Non-pigmented ciliary epithelial cell (primary cell): ENCODE measurements at places on chromosomes 16 and 17.

DNA sequence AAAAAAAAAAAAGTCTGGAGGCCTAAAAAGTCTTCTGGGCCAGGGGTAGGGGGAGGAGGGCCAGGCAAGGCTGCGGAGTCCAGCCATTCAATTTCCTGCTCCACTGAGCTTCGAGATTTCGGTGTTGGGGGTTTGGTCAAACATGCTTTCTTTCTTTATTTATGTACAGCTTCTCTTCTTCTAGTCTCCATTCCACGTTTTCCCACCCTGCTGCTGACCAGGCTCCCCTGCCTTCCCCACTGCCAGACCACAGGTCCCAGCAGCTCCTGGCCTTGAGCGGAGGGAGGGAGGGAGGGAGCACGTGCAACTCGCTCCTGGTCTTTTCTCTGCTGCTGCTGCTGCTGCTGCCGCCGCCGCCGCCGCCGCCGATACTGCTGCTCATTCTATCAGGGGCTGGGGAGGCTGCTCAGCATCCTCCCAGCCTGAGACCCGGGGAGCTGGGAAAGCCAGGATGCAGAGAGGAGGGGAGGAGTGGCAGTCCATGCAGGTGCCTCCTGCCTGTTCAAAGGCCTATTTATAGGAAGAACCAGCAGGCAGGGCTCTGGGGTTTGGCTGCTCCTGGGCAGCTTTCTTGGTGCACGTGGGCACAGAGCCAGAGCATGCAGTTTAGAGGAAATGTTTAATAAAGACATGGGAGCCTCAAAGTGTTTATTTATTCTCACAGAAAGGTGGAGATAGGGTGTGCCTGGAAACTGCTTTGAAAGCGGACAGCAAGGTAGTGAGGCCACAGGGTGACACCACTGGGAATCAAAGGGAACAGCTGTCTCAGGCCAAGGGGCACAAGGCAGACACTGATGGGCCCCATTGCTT, 23.4 kb upstream of the ZFHX3 start:
- DNase-seq: no peak

GRCh38 chr17:68498479-68499326, 13.5 kb upstream of the PRKAR1A start:
- no peak for DNase-seq

- no peak for DNase-seq
Measured at GRCh38 chr17:39627712-39628516, 1.2 kb downstream of the PPP1R1B start.

DNA sequence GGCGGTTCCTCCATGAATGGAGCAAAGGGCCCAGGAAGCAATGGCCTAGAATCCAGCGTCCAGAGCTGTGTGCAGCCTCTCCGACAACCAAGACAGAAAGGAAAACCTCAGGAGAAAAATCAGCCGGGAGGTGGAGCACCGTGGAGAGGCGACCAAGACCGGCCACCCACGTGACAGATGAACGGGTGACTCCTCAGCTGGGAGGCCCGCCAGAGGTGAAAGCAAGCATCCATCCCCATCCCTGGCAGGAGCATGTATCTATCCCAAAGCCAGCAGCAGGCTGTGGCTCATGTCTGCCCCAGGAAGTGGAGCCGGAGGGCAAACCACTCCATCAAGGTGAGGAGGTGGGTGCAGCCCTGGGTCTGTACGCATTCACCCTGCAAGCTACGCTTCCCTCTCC, 52.1 kb downstream of the FOXL1 start:
- DNase-seq: no peak

GRCh38 chr16:27355610-27356009, 41.8 kb downstream of the IL4R start:
- no peak for DNase-seq

- no peak for DNase-seq
Measured at GRCh38 chr17:61619493-61619892, 28.5 kb upstream of the NACA2 start.

DNA sequence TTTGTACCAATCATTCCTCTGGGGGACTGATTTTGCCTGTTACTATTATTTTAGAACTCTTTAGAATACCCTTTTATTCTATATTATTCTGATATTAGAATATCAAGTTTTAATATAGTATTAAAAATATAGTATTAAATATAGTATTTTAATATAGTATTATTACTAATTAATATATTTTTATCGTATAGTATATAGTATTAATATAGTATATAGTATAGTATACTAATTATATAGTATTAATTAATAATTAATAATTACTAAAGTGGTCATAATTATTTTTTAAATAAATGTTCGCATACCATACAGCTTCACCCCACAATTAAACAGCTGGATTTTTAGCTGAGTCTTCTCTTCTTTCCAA, 73.3 kb downstream of the GNAO1 start:
- no peak for DNase-seq

DNA sequence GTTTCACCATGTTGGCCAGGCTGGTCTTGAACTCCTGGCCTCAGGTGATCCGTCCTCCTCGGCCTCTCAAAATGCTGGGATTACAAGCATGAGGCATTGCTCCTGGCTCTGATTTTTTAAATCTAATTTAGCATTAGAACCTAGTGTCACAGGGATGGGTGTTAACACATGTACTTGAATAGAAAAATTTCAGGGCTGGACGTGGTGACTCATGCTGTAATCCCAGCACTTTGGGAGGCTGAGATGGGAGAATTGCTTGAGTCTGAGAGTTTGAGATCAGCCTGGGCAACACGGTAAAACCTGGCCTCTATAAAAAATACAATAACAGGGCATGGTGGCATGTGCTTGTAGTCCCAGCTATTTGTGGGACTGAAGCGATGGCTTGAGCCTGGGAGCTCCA, 6.0 kb upstream of the RNF135 start:
- no peak for DNase-seq

DNA sequence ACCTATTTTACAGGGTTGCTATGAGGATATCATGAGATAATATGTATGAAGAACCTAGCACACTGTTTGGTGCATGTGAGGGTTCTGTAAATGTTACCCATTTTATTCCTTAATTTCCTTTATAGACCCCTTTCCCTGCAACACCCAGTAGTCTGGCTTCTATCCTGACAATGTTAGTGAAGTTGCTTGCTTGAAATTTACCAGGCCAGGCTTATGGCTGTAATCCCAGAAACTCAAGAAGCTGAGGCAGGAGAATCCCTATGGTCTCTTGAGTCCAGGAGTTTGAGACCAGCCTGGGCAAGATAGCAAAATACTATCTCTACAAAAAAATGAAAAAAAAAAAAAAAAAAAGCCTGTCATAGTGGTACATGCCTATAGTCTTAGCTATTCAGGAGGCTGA, 722.0 kb downstream of the MAF start:
- DNase-seq: no peak

DNA sequence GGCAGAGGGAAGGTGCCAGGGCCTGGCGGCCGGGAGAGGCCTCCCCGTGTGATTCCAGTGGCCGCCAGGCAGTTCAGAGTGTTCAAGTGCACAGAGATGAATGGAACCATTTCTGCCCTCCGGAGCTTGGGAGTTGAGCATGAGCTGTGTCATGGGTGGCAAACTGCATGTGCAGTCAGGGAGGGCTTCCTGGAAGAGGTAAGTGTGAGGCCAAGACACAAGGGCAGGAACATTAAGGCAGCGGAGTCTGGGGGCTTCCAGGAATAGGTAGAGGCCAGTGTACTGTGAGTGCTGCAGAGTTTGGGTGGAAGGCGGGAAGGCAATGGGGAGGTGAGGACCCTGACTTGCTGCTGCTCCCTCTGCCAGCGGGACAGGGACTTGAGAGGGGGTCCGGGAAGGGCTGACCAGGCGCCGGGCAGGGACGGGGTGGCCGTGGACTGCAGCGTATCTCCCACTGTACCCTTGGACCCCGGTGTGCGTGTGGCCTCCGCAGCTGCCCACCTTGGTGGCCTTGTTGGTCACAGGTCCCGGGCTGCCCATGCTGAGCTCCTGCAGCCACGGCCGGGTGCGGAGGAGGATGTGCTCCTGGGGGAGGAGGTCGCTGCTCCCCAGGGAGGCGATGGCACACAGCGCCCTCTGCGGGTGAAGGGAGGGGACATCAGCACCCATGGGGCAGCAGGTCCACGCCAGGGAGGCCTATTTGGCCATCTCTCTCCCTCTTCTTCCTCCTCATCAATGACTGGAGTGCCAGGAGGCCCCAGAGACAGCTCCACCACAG, 7.5 kb upstream of the CEP131 start:
- DNase-seq: no peak

DNA sequence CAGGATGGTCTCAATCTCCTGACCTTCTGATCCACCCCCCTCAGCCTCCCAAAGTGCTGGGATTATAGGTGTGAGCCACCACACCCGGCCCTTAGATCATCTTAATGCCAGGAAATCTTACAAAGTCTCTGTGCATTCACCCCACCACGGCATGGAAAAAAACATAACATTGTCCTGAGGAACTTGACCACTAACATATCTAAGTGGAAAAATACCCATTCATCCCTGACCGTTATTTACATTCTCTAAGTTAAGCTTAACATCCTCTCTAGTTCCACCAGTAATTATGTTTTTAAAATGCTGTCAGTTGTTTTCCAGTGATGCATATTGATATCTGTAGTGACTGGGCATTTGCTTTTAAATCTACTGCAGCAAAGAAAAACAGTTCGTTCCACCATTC, 3.4 kb upstream of the HID1 start:
- no peak for DNase-seq

DNA sequence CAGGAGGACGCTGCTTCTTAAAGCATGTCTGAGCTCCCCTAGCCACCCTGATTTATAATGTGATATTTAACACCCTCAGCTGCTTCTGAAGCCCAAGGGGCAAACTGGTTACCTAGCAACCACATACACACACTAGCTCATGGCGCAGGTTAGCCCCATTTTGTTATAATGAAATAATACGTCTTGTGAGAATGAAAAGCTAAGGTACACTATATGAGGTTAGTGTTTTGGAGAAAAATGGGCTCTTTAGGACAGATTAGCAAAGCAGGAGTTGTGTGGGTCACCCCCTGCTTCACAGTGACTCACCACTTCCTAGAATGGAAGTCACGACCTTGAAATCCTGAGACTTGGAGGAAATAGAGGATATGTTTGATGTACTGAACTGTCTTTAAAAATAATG, 404.8 kb upstream of the HSBP1 start:
- DNase-seq: no peak
